ENCODE measurements at places on chromosomes 2 and 18.

- no peak for DNase-seq
Observed at GRCh38 chr2:128642821-128643220, 324.2 kb upstream of the HS6ST1 start.

GRCh38 chr2:64595397-64596176 lies 58.1 kb downstream of the SERTAD2 start:
- no peak for DNase-seq

- no peak for DNase-seq
Observed at GRCh38 chr2:158518084-158518483, 61.3 kb downstream of the PKP4 start.

- no peak for DNase-seq
Observed at GRCh38 chr2:121608967-121609366, 40.3 kb downstream of the CLASP1 start.

GRCh38 chr2:149994057-149994728 lies 406.6 kb upstream of the MMADHC start:
- DNase-seq = no peak
